Right kidney (tissue), 9 donors: ENCODE measurements at places on chromosomes 6 and 20.

GRCh38 chr6:158769771-158770432 is 49.3 kb downstream of the EZR start:
- no peak for DNase-seq

- no peak for DNase-seq
Measured at GRCh38 chr6:105514306-105514705, 111.4 kb upstream of the PREP start.

DNA sequence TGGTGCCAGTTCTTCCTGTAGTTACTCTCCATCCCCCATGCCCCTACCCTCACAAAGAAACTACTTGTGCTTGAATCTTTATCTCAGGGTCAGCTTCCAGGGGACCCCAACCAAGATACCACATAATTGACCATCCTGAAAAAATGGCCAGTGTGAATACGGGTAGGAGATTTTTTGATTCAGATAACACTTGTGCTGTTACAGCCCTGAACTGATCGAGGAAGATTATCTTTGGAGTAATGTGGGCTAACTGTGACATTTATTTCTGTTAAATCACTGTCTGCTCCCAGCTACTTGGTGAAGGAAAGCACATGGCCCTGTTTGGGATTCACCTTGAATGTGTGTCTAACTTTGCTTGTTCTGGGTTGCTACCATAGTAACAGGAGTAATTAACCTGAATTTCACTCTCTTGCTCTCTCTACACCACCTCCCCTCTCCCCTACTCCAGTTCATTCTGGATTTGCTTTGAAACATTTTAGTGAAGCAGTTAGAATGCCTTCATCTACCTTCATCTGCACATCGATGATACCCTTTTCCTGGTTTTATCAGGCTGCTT is 219.6 kb upstream of the CHD6 start:
- DNase-seq: no peak

- DNase-seq: no peak
Measured at GRCh38 chr20:52667358-52667757, 304.8 kb upstream of the TSHZ2 start.

GRCh38 chr6:34957231-34957783 is 68.3 kb downstream of the ANKS1A start:
- no peak for DNase-seq

GRCh38 chr6:45138765-45139164 is 189.4 kb upstream of the RUNX2 start:
- DNase-seq: no peak

- no peak for DNase-seq
Measured at GRCh38 chr6:75830959-75831885, 82.2 kb downstream of the MYO6 start.

GRCh38 chr20:45290677-45291355 is 15.8 kb upstream of the RBPJL start:
- peak; percentile 65 for DNase-seq

GRCh38 chr20:43388268-43389002 is 69.3 kb upstream of the SRSF6 start:
- DNase-seq: no peak

GRCh38 chr6:79430913-79431536 is 106.2 kb downstream of the LCA5 start:
- DNase-seq: no peak

GRCh38 chr20:32019156-32019510 is 8.9 kb downstream of the CCM2L start:
- no peak for DNase-seq

DNA sequence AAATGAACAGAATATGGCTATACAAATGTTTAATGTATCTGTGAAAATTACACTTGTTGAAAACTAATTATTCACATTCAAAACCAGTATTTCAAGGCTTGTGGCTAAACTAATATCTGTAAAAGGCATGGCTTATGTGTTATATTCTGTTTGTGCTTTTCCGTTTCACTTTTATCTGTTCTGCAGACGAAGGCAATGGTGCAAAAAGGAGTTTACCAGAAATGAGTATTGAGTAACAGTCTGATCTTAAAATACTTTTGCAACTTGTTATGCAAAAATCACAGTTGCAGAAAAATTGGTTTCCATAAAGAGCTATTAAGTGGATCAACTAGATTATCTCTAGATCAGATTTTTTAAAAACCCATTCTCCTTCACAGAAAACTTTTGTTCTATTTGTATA is 9.4 kb upstream of the STX11 start:
- DNase-seq: no peak

DNA sequence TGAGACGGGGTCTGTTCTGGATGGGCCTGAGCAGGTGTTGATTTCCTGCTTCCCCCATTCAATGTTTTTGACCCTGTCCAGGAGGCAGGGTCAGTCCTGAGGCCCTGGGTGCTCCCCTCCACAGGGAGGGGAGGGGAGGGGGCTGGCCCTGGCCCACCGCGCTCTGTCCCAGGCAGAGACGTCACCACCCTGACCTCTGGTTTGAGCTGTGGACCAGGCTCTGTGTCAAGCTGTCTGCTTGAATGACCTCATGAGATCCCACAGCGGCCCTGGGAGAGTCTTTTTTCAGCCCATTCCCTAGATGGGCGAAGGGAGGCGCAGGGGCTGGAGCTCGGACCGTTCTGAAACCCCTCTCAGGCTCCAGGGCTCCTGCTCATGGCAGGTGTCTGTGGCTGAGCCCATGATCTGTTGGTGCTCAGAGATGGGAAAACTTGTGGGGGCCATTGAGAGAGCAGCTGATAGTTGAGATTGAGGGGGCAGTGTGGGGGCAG is 8.9 kb upstream of the LKAAEAR1 start:
- peak; percentile 25 for DNase-seq

GRCh38 chr6:116405138-116405537 is 34.4 kb downstream of the DSE start:
- DNase-seq: peak; percentile 34

DNA sequence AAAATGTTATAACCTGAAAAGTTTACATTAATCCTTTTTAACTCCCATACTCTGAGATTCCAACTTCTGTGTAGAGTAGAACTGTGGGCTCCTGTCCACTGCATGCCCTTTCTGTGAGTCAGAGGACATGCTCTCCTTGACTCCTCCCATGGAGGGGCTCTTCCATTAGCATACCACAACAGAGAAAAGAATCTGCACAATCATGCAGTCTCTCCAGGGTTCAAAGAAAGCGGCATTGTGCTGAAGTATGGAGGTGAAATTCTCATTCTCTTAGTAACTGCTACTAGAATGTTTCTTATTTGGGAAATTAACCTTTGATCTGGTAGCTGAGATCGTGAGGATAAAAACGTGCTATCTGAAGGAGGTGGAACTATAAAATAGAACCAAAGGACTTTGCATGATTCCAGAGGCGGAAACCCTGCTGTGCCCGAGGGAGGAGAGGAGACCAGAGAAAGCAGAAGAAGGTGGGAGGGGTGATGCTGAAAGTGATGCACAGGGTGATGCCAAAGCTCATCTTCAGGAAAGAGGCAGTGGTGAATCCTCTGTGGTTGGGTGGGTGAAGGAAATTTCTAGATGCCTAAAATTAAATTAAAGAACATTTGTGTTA is 202.2 kb upstream of the PCSK2 start:
- DNase-seq: no peak

DNA sequence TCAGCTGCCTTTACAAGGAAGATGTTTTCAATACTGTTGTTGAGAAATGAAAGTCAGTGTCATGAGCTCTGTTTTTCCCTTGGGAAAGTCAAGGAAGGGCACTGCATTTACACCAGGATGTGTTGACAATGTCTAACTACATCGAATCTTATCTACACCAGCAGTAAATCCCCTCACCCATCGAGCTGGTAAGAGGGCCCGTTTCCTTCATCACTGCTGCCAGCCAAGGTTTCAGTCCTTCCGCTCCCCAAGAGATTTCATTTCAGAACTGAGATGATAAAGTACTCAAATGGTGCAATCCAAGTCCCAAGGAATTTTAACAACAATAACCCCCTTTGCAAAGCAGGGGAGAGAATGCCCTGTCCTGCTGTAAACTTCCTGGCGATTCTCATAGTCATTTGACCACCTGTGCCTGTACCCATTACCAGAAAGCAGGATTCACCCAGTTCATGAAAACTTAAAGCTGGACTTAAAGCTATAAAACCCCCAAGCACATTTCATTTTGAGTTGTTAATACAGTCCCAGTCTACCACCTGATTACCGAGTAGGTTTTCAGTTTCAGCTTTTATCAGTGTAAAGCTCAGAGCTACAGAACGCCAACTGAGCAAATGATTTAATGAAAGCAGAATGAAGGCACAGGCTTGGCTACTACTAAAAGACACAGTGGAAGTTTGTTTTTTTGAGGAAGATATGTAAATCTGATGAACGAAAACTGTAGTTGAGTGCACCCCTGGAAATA is 122.5 kb upstream of the TAB2 start:
- no peak for DNase-seq

DNA sequence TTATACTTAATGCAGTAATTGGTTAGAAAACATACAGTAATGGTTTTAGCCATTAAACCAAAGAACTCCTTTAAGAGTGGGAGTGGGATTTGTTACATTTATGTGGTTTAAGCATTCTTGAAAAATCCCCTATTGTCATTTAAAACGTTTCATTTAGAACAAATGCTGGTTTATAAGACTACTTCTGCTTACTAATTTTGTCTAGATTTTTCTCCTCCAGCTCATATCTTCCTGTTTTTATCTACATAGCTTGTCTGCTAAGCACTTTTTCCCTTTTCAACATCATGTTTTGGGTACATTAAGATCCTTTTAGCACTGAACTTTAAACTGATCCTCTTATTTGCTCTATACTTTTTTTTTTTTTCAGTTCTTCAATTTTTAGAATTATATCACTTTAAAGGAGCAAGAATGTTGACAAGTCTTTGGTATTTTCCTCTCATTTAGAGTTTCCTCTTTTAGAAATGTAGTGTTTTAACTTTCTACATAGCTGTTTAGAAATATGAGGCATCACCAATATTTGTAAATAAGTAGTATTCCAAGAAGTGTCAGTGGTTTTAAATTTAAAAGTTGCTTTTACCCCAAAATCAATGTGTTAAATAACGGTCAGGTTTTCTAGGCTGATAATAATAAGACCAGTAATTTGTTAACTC is 80.9 kb downstream of the SESN1 start:
- no peak for DNase-seq

DNA sequence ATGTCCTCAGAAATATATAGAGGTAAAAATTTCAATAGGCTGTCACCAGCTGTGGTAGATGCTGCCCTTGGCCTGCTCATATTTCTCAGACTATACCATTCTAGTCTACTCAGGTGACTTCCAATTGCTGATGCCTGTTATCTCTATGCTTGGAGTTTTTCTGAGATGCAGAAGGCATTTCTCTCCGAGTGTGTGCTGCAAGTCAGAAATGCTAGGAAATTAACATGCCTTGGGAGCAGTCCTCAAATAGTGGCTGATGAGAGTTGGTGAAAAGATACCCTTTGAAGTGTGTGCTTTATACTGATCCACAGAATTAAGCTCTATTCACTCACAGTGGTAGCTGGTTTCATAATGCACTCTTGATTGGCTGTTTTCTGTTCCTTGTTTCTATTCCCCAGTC is 43.2 kb upstream of the PKIB start:
- no peak for DNase-seq
